Activated B cell treated with CpG ODN at 0.5 μM for 24 hours (primary cell): ENCODE measurements at places on chromosomes 13 and 19. TPM values are rescaled to one million over a fixed set of nuclear protein-coding genes. Genes with fewer than 3 reads are reported as not detected.

- no peak for DNase-seq
Observed at GRCh38 chr19:55265723-55266386, 7.0 kb upstream of the PPP6R1 start.

DNA sequence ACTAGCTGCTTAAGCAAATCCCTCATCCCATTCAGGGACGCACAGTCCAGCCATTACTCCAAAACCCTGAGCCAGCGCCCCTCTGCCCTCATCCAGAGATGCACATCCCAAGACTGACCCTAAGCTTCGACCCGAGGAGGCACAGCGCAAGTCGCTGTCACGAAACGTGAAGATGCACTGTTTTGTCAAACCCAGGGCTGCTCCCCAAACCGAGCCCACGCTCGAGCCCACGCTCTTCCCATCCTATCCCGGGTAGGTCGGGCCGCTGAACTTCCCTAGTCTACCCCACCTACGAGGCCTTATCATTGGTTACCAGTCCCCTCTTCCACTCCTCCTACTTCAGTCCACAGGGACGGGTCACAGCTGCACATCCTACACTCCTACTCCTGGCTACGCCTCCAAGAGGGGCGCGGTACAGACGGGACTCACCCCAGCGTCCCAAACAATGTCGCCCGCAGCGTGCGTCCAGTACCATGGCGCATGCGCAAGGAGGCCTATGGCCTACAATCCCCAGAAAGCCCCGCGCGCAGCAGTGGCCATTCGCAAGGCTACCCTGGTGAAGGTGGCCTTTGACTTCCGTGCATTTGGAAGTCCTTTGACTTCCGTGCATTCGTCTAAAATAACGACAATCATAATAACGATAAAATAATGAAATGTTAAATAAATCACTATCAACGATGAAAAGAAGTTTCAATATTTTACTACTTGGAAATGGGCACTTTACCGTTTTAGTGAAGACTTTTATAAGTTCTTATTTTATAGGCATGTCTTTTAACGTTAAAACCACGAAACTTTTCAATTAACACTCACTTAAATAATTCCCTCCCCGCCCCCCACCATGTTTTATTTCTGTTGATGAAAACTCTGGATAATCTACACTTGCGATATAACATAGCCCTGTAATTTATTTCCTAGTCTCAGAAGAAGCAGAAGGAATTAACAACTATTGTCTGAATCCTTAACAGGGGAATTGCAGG is at the start of gene ZNF285:
TSS of gene ZNF285 (minus strand) at position 470 of the 977 bp plus-strand sequence. CDS start 4,395 bp downstream, outside the sequence.
- peak; percentile 75 for DNase-seq

DNA sequence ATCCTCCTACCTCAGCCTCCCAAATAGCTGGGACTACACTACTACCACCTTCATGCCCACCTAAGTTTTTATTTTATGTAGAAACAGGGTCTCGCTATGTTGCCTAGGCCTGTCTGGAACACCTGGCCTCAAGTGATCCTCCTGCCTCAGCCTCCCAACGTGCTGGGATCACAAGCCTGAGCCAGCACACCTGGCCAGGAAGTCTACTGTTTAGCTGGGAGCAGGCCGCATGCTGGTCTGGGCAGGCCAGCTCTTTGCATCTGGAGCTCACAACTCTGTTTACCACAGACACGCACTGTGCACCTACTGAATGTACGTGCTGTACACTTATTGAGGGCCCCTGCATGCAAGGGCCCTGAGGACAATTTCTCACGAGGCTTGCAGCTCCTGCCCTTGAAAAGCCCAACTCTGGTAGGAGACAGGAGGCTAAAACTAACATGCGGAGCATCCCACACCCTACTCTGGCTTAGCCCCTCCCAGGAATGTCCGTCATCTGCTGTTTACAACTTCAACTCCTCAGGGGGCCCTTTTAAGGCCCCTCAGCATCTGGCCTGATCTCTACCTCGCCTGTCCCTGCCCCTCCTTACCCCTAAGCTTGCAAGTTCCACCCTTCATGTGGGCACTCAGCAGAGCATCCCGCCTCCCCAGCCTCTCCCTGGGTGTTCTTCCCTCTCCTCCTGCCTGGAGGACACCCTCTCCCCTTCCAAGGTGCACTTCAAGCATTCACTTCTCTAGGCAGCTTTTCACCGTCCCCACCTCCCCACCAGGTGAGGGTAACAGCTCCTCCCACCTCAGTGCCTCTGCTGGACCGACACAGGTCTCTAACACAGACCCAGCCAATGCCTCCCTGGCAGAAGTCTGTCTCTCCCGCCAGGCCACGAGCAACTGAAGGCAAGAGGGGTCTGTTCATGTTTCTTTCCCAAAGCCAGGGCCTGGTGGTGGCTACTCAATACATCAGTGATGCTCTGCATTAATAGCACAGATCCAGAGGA is 114.2 kb upstream of the UQCRFS1 start:
- no peak for DNase-seq

GRCh38 chr13:30256713-30257467 is 50.5 kb downstream of the KATNAL1 start:
- no peak for DNase-seq

- no peak for DNase-seq
Observed at GRCh38 chr13:108102771-108103170, 112.6 kb downstream of the LIG4 start.

DNA sequence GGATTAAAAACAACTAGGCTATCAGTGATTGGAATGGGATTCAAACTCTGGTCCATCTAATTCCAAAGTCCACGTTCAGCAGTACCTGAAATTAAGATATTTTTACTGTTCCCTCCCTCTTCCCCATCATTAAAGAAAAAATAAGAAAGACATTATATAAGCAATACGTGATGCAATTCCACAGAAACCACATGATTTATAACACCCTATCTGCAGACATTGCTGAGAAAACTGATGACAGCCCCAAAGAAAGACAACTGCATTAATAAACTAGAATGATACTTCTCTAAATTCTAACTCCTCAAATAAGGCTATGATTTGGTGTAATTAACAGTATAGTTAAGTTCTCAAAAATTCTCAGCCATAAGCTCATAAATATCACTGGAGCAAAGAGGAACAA is 19.1 kb downstream of the LNX2 start:
- DNase-seq = no peak

C19orf73 gene
- 0.98 and 1.0 TPM in 2 replicates for total RNA-seq

DNA sequence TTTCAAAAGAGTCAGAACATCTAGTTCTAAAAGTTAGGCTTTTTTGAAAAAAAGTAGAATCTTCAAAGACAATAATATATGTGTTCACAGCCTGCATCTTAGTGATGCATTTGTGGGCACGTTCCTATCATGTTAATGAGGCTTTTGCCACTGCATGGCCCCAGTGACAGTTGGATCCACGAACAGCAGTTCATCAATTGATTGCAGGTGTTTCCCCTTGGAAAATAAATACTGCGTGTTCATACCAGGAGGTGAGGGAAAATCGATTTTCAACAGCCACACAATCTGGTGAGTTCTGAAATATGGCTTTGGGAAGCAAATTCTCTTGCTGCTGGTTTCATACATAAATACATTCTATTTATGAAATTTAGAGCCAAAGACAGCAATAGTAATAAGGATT is 343.8 kb upstream of the SLC10A2 start:
- no peak for DNase-seq

PABPC3 gene
- 0.35 and 0.46 TPM in 2 replicates for total RNA-seq

GRCh38 chr19:994516-994915 is 5.7 kb upstream of the GRIN3B start:
- DNase-seq = no peak

DNA sequence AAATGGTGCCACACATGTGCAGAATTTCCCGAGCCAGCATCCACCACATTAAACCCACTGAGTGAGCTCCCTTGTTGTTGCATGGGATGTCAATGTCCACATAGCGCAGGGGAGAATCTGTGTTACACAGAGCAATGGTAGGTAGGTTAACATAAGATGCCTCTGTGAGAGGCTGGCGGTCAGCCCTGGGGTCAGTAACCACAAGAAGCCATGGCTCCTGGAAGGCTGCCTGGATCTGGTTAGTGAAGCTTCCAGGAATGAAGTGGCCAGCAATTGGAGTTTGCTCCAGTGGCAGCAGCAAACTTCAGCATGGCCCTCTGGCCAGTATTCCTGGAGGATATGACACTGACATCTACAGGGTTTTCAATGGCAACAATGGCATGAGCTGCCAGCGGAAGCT is 37.0 kb upstream of the PCDH9 start:
- DNase-seq = no peak

IL17D gene
- not detected in 2 replicates for total RNA-seq

AXL gene
- not detected in 2 replicates for total RNA-seq

DNA sequence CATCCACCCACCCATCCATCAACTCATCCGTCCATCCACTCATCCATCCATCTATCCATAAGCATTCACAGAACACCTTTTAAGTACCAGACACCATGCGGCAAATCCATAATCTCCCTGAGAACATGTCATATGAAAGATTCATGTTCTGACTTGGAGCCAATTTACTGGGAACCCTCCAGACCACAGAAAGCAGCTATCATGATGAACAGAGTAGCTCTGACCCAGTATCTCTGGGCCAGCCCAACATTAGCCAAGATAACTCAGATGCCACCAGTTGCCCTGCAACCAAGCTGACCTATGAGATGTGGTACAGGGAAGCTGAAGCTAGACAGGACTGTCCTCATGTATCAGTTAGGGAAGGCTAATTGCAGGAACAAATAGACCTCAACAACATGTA is 51.3 kb downstream of the ALOX5AP start:
- no peak for DNase-seq

- DNase-seq = no peak
Observed at GRCh38 chr13:45823583-45823982, 28.0 kb downstream of the SIAH3 start.

DNA sequence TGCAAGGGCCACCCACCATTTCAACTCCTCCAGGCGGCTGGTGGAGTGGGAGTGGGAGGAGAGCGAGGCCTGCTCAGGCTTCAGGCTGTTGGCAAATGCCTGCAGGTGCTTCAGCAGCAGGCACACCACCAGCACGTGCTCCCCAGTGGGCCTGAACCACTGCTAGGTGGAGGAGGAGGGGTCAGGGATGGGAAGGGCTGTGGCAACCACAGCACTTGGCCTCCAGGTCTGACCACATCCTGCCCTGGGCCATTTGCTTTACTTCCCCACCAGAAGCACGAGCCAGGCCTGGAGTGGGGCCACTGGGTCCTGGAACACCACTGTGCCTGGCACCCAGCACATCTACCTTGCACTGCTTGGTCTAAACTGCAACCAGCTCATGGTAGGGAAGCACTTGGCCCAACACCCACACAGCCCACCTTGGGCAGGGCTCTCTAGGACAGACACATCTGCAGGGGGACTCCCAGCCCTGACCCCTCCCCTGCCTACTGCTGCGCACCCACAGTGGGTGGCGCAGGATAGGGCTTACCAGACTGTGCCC is 26.2 kb downstream of the TUBA3C start:
- no peak for DNase-seq

- no peak for DNase-seq
Observed at GRCh38 chr13:105202354-105202753, 1333.1 kb downstream of the EFNB2 start.

DNA sequence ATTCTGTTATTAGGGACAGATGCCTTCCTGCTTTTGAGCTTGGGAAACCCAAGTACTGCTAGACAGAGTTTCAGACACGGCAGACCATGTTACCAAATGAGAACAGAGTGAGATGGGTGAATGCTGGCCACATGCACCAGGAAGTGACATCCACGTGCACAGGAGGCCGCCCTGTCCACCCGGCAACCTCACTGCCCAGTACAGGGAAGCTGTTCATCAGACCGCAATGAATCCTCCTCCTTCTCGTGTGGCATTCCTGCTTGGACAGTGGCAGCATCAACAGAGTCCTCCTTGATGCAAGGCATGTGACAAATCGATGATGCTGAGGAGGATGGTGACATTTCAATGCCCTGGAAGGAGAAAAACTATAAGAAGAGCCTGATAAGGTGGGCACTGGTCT is 191.0 kb upstream of the SOX1 start:
- no peak for DNase-seq

DNA sequence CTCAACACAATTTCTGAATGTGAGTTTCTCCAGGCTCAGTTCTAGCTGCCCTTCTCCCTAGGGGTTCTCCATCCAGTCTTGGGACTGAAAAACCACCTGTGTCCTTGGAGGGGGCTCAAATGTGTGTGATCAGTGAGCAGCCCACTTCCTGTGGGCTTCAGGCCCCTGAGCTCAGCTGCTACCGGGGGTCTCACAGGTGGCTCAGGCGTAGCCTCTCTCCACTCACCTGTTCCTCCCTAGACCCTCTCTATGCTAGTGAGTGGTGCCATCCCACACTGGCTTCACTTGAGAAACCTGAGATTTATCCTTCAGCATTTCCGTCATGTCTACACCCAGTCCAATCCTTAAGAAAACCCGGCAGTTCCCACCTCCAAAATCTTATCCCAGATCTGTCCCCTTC is 39.8 kb upstream of the GPI start:
- DNase-seq = no peak

OR7C1 gene
- not detected in 2 replicates for total RNA-seq

DNA sequence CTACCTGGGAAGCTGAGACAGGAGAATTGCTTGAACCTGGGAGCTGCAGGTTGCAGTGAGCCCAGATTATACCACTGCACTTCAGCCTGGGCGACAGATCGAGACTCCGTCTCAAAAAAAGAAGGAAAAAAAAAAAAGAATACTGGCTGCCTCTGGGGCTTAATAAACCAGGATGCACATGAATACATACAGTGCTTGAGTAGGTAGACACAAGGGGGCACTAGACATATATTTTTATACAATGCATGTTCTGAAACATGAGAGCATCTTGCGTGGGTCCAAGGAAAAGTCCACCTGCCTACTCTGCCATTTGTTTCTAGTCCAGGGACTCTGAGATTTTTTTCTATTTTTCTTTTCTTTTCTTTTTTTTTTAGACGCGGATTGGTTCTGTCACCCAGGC is 31.2 kb downstream of the KEAP1 start:
- no peak for DNase-seq

GRCh38 chr13:48142436-48142835 is 47.5 kb upstream of the MED4 start:
- no peak for DNase-seq

DNA sequence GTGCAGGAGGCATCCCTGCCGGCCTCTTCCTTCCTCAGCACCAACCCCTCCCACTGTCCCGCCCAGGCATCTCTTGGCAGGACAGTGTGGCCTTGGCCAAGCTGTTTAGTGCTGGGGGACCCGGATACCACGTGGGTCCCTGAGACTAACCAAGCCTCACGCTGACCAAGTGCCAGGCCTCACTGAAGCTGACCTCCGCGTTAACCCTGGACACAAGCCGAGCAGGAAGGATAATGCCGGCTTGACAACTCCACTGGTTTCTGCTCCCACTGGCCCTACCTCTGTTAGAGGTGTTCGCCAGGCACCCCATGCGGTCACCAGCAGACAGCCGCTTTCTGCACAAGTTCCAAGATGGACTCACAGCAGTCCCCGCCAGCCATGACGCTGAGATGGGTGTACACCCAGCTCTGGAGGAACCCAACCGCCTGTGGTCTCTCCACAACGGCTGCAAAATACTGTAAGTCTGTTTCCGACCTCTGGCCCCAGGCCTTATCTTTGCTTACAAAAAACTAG is 12.4 kb downstream of the GRTP1 start:
- DNase-seq = no peak

DNA sequence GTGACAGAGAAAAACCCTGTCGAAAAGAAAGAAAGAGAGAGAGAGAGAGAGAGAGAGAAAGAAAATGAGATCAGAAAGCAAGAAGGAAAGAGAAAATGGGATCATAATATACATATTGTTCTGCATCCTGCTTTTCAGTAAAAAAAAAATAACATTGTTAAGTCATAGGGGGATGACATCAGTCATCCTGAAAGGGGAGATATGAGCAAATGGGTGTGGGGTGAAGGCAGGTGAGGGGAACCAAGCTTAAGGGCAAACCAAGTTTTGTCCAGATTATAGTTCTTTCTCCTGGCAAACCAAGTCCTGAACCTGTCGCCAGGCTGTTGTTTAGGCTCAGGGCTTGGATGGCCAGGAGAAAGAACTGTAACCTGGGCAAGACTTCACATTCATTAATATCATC is 92.6 kb upstream of the TMTC4 start:
- no peak for DNase-seq

ATP7B gene
- 0.29 and 0.40 TPM in 2 replicates for total RNA-seq
